ENCODE measurements at places on chromosomes 2 and 18. TPM values are rescaled to one million over a fixed set of nuclear protein-coding genes. Genes with fewer than 3 reads are reported as not detected.

GRCh38 chr2:171310889-171311288, 122.9 kb downstream of the METTL8 start:
- DNase-seq = no peak

The CFC1 gene
- total RNA-seq = 1.3 TPM

GRCh38 chr2:205637779-205638503, 44.4 kb upstream of the NRP2 start:
- DNase-seq = no peak

- DNase-seq = peak; percentile 53
Observed at GRCh38 chr2:23385351-23385747, 370 bp downstream of the KLHL29 start.

GRCh38 chr2:240231838-240232244, 91.4 kb upstream of the OTOS start:
- no peak for DNase-seq

The CD207 gene
- total RNA-seq = not detected

DNA sequence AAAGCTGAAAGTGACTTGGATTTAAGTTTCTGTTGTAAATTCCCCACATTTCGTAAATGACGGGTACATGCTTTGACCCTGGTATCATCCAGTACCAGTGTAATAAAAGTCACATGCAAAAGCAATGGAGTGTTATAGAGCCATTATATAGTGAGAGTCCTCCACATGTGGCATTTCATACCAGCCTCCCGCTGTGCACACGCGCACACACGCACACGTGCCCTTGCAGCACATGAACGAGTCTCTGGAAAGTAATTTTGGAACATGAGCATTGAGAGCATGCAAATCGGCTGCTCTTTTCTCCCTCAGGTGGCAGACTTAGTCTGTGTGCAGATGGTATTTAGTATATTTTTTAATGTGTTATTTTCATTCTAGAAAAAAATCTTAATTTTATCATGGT, 198.1 kb downstream of the ZNF407 start:
- no peak for DNase-seq

- DNase-seq = no peak
Observed at GRCh38 chr2:67574230-67574629, 177.1 kb downstream of the ETAA1 start.

GRCh38 chr2:3595985-3596384, 1.1 kb downstream of the COLEC11 start:
- no peak for DNase-seq

The UGT1A4 gene
- total RNA-seq = not detected

DNA sequence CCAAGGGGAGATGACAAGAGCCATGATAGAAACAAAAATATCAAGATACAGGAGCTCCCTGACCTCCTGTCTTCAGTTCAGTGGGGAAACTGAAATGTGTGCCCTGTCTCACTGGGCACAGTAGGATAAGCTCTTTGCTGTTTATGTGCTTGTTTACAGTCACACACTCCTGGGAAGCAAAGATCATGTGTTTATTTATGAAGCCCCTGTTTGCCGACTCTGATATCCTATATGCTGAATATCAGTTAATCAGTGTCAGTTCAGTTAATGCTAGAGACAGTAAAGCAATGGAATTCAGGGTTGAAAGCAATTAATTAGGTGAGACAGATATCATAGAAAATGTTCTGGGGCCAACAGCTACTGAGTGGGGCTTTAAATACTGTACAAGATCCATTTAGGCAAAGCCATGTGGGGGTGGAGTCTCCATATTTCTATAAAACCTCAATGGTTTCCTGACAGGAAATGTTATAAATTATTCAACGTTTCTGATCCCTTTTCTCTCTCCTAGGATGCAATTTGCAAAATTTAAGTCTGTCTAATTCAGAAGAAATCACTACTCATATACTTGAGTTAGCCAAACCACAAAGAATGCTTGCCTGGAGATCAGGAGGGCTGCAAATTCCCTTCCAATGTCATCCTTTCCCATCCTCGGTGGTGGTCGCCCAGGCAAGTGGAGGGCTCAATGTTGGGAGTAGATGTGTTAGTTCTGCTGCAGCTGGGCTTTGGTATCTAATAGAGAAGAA, 551.3 kb downstream of the CMPK2 start:
- no peak for DNase-seq

GRCh38 chr2:68432696-68433658, 34.1 kb downstream of the FBXO48 start:
- DNase-seq = no peak

DNA sequence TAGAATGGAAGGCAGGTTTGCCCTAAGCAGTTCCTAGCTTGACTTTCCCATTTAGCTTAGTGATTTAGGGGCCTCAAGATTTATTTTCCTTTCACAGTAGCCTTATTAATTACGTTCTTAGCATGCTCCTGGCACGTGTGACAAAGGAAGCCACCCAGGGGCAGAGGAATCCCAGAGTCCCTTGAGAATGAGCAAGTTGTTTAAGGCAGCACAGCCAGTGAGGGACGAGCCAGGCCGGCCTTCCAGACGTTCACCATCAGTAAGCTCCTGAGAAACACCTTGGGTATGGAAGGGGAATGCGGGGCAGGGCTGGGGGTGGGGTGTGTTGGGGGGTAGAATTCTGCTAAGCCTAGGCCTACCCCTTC, 76.3 kb downstream of the SOWAHC start:
- DNase-seq = no peak

The FBXO11 gene
- 45.4 TPM for total RNA-seq

- no peak for DNase-seq
Observed at GRCh38 chr2:102041351-102041750, 49.6 kb downstream of the IL1R2 start.

GRCh38 chr2:104856973-104857261, 3.0 kb downstream of the POU3F3 start:
- DNase-seq = no peak

The RBM43 gene
- 2.2 TPM for total RNA-seq

DNA sequence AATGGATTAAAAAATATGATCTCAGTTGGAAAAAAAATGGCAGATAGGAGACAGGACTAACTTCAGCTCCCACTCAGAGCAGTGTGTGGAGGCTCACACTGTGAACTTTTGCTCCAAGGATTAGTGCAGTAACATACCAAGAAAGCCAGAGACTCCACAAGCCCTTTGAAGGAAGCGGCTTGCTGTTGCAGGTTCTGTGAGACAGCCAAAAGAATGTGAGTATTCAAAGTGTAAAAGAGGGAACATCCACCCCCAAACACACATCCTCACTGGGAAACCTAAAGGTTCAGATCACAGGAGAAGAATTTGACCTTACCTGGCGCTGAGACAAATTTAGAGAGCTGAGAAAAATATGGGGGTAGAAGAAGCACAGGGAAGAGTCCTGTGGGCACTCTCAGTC, 77.5 kb downstream of the FAM171B start:
- DNase-seq = no peak
